A172 (cell line): ENCODE measurements at places on chromosomes 2 and 18. TPM values are rescaled to one million over a fixed set of nuclear protein-coding genes. Genes with fewer than 3 reads are reported as not detected.

The FAM110C gene
- not detected in 2 replicates for total RNA-seq

The TUBA3E gene
- not detected in 2 replicates for total RNA-seq

The NGEF gene
- 33.3 and 37.5 TPM in 2 replicates for total RNA-seq

The FAM124B gene
- not detected in 2 replicates for total RNA-seq

The RGPD3 gene
- total RNA-seq, result 0.21 and 0.36 TPM in 2 replicates

The HAAO gene
- total RNA-seq, result not detected in 2 replicates

The ZNF521 gene
- not detected in 2 replicates for total RNA-seq

The GPAT2 gene
- total RNA-seq, result not detected in 2 replicates

The SGPP2 gene
- total RNA-seq, result not detected in 2 replicates

DNA sequence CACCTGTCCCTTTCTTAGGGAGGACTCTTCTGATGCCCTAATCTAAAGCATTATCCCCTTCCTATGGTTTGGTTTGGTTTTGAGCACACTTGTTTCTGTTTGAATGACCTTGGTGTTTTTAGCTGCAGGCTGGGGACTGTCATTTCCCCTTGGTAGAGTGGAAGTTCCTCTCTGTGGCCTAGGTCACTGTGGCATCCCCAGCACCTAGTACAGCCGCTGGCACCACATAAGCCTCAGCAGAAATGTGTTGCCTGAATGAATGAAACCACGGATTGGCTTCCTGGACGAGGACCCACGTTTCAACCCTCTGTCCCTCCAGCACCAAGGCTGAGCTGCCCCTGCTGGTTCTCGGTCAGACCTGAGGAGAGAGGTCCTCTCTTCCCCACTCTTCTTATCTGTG, 159.9 kb downstream of the CTIF start:
- DNase-seq, result no peak

DNA sequence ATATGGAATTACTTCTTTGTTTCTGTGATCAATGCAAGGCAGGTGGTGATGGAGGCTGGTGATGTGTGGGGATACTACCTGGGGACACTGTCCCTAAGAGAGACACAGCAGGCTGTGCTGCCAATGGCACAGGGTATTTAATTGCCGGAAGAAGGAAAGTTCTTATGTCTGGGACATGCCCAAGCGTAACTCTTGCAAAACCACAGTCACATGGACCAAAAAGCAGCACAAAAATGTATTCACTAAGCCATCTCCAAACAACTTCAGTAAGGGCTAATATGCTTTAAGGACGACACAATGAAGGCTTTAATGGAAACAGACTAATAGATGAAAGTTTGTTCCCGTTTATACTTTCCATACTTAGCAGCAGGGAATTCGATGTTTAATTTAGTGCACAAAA, 49.7 kb upstream of the AP1S3 start:
- DNase-seq, result no peak

GRCh38 chr2:24304098-24304497, 56.2 kb downstream of the ITSN2 start:
- DNase-seq, result no peak

DNA sequence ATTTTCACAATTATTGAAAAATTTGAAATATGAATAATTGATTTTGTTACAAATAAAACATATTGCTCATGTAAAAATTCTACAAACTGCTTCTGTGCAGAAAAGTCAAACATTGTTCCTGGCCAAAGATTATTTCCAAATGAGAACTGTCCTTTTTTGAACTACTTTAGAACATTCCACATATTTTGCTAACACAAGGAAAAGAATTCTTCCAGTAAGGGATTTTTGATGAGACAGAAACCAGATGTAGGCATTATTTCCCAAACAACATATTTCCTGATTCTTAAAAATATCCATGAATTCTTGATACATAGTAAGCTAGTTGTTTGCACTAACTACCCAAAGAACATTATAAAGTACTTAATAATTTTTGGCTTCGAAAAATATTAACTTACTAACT, 715.2 kb downstream of the CCDC85A start:
- DNase-seq, result no peak

GRCh38 chr2:54894467-54894866, 155.8 kb downstream of the RTN4 start:
- DNase-seq, result no peak

- peak; percentile 80 for DNase-seq
Measured at GRCh38 chr2:25041307-25041927, 459 bp upstream of the EFR3B start.

- DNase-seq, result no peak
Measured at GRCh38 chr2:185644828-185645227, 93.8 kb upstream of the FSIP2 start.

DNA sequence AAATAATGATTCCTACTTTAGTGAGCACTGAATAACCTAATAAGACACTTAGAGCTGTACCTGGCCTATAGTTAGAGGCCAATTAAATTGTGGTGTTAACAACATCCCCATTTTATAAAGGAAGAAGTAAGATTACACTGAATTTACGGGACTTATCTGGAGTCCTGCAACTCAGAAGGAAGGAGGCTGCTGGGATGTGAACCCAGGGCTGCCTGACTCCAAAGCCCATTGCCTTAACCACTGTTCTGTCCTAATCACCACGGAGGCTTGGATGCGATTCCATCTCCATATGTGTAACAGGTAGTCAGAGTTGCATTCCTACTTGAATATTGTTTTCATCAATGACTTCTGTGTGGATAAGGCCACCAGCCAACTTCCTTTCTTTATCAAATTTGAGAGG, 168.9 kb downstream of the SOCS6 start:
- DNase-seq, result no peak

- no peak for DNase-seq
Measured at GRCh38 chr2:190882411-190882766, 1.8 kb downstream of the GLS start.

GRCh38 chr2:97699765-97700444, 13.5 kb upstream of the ZAP70 start:
- DNase-seq, result peak; percentile 55

DNA sequence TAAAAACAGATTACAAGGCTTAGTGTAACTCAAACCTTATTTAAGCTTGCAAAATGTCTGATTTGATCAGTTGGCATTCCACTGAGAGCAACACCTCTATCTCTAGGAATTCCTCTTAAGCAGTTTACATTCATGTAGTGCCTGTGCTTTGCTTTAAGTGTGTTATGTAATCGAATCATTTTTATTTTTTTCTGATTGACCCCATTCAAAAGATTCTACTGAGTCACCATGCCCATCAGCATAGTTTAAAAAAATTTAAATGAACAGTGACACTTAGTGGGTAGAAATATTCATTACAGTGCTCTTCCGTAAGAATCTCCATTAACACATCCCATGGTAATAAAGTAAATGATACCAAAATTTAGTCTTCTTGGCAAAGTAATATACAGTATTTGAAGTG, 67.8 kb upstream of the SLC4A10 start:
- no peak for DNase-seq

- DNase-seq, result peak; percentile 33
Measured at GRCh38 chr2:235396071-235396846, 97.6 kb upstream of the AGAP1 start.

DNA sequence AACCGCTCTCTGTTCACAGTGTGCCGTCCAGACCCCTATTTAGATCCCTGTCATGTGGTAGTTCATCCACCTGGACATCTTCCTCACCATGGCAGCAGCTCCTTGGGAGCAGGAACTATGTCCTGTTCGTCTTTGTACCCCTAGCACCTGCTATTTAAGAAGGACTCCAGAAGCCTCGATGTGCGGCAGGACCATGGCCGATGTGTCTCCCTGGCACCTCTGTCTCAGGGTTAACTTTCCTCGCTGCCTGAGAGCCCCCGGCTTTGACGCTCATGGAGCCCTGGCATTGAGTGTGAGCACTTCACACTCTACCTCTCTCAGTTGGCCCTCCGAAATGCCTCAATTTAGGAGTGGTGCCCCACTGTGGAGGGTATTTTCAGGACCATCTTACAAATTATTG, 152.0 kb downstream of the FAM210A start:
- no peak for DNase-seq

GRCh38 chr2:239381709-239382134, 19.1 kb downstream of the HDAC4 start:
- no peak for DNase-seq

GRCh38 chr2:163324677-163325076, 411.1 kb downstream of the FIGN start:
- DNase-seq, result no peak

GRCh38 chr2:106882673-106883072, 3.3 kb downstream of the ST6GAL2 start:
- DNase-seq, result no peak

DNA sequence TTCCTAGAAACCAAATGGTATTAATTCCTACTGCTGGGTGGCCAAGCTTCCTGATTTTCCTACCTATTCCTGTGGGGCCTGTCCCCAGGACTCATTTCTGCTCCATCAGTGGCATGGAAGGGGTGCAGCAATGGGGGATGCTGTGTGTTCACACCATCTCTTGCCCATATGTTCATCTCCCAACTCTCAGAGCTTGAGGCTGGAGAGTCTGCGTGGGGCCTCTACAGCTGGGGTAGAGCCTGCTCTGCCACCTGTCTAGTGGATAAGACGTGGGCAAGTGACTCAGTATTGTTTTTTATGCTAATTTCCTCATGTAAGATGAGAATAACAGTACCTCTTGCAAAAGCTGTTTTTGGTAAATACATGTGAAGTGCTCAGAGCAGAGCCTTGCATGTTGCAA, 149.8 kb downstream of the ACTR3 start:
- DNase-seq, result no peak

DNA sequence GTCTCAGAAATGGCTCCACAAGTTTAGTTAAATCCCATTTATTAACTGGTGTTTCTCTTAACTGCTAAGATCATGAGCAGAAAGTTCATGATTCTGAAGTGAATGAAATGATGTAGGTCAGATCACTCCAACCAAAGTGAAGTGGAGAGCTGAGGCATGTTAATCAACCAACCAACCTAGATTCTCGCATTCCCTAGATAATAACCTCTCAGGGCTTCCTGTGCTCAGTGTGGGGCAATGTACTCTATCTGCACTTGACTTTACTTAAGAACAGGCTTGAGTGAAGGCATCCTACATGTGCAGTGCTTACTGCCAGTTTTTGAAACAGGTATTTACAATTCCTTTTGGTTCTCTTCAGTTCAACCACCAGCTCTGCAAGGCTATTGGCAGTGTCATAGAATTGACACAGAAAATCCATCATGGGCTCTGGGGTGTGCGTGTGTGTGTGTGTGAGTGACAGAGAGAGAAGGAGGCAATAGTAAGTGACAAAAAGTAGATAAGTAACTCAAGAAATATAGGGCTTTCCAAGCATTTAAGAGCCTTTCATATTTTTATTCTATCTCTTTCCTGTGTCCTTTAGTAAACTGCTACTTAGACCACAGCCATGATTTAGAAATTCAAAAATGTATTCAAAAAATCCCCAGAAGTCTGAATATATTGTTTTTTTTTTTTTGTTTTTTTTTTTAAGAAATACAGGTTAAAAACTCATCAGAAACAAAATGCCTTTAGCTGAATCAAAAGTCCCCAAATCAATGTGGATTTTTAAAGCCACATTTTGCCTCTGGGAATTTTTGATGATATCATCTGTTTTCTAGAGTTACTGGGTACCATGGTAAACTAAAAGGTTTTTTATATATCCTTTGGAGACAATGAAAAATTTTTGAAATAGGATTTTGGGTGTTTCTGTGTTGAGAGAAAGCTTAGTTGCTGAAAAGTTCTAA, 28.6 kb downstream of the DOCK10 start:
- peak; percentile 27 for DNase-seq

DNA sequence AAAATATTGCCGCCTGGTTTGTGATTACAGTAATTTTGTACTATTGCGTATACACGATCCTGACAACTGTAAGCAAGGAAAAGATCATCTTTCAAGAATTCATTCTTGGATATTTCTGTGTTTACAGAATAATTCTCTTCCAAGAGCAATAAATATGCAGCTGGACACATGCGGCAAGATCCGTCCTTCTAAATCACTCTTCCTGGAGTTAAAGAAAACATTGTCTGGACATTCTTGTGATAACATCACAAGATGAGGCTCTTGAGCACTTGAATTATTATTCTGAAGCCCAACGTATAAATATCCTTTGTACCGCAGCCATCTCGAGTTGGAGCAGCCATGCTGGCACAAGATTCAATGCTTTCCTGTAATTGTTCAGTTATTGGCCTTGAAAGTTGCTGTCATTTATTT, 9.9 kb downstream of the FHL2 start:
- peak; percentile 93 for DNase-seq

DNA sequence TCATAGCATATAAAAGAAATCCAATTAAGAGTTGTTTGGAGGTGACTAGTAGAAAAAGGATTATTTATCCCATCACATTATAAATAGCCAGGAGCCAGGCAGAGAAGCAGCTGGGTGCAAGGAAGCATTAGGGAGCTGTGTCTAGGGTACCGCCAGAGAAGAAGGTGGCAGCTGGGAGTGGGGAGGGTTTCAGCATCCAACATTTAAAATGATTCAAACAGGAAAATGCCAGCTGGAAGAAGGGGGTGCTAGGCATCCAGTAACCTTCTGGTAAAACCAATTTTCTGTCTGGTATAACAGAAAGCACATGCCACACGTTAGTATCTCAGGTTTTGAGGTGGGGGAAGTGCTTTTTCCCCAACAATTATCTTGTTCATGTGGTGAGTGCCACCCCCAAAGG, 452.4 kb downstream of the ZEB2 start:
- no peak for DNase-seq

DNA sequence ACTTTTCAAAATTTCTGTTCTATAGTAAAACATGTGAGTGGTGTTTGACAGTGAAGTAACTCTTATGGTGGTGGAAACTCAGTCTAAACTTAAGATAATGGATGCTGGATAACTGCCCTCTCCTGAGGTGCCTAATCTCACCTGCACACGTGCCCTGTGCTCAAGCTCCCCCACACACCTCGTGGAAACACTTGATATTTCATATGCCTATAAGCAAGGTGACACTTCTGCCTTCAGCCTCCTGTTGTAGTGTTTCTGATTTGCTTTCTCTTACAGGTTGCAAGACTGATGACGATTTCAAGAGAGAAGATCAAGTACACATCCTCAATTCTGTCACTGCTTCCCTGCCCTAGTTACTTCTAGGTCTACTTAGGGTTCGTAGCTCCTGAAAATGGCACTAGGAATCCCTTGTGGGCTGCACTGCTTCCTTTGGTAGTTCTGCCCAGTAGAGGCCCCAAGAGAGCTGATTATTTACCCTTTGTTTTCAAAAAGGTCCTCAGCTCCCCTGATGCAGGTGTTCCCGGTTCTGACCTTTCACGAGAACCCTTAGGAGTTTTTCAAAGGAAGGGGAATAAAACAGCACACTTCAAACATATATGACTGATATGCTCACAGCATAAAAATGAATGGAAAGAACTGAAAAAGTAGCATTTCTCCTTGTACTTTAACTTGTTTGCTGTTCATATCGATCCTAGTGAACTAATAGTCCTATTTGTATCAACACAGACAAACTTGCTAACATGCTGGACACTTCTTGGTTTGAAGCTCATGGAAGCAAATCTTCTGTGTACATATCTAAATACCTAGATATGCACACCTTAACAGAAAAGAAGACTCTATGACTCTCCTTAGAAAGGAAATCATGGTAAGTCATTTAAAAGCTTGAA, 6.7 kb downstream of the CAVIN2 start:
- no peak for DNase-seq

DNA sequence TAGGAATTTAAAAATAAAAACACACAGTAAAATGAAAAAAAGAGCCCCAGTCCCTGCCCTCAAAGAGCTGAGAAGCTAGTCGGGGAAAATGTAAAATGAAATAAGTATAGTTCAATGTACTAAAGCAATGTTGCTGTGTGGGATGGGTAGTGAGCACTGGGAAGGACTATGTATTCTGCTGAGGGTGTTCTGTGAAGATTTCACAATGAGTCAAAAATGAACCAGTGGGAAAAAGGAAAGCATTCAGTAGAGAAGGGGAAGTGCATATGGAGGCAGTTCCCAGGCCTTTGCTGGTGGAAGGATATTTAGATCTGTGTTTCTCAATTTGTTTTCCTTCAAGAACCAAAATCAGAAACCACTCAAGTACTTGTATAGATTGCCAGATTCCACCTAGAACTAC, 1094.7 kb upstream of the KLHL29 start:
- DNase-seq, result no peak
